ENCODE measurements at places on chromosomes 13 and 19.

DNA sequence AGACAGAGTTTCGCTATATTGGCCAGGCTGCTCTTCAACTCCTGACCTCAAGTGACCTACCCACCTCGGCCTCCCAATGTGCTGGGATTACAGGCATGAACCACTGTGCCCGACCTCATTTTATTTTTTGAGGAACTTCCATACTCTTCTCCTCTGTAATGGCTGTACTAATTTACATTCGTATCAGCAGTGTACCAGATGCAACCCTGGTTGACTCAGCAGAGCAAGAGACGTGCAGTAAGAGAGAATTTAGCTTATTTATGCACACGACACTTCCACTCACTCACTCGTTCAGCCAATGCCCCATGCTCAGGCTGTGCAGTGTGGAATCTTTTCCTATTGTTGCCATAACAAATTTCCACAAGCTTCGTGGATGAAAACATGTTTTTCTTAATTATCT is 6.9 kb downstream of the KIR3DL3 start:
- no peak for DNase-seq

- DNase-seq: no peak
These were observed 17.1 kb upstream of the CLC start for GRCh38 chr19:39754971-39755370.

- no peak for DNase-seq
These were observed 45.9 kb downstream of the SPTBN4 start for GRCh38 chr19:40512473-40513344.

- no peak for DNase-seq
These were observed 2.1 kb upstream of the PTBP1 start for GRCh38 chr19:795073-795611.

DNA sequence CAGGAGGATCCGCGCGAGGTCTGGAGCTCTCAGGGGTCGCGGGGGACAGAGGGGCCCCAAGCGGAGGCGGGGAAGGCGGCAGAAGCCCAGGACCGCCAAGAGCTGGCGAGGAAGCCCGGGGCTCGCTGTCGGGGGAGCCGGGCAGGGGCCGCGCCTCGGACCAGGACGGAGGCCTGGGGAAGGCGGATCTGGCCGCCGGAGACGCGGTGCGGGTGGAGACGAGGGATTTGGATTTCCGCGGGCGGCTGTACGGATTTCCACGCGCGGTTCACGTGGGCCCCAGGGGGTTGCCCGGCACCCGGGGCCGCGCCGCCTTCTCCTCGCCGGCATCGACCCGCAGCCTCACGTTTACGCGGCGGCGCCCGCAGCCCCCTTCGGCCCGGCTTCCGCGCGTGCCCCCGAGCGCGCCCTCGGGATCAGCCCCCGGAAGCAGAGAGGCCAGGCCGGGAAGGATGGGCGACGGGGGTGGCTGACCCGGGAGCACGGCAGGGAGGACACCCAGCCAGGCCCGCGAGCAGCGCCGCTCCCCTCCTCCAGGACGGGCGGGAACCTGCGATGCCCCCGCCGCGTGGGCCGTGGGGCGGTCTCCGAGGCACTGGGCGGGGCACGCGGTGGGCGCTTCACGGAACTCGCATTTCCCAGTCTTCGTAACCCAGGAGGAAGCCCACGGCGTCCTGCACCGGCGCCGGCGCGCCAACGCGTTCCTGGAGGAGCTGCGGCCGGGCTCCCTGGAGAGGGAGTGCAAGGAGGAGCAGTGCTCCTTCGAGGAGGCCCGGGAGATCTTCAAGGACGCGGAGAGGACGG is 4.7 kb downstream of the F7 start:
- DNase-seq: no peak

- DNase-seq: peak; percentile 54
These were observed 31.6 kb downstream of the SYT3 start for GRCh38 chr19:50607874-50608785.

- peak; percentile 57 for DNase-seq
These were observed 108.0 kb downstream of the KCTD15 start for GRCh38 chr19:33904681-33905080.

Data from kidney glomerular epithelial cell (primary cell).